Amygdala (tissue), 56 donors: ENCODE measurements at places on chromosomes 2 and 18.

- no peak for DNase-seq
Observed at GRCh38 chr2:54207666-54208195, 48.3 kb downstream of the TSPYL6 start.

- DNase-seq = no peak
Observed at GRCh38 chr2:120132190-120132589, 91.0 kb downstream of the TMEM185B start.

DNA sequence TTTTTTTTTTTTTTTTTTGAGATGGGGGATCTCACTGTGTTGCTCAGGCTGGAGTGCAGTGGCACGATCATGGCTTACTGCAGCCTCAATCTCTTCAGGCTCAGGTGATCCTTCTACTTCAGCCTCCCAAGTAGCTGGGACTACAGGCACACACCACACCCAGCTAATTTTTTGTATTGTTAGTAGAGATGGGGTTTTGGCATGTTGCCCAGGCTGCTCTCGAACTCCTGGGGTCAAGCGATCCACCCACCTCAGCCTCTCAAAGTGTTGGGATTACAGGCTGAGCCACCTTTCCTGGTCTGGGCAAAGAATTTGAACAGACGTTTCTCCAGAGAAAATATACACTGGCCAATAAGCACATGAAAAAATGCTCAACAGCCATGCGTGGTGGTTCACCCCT lies 2.9 kb upstream of the SNRNP200 start:
- no peak for DNase-seq

DNA sequence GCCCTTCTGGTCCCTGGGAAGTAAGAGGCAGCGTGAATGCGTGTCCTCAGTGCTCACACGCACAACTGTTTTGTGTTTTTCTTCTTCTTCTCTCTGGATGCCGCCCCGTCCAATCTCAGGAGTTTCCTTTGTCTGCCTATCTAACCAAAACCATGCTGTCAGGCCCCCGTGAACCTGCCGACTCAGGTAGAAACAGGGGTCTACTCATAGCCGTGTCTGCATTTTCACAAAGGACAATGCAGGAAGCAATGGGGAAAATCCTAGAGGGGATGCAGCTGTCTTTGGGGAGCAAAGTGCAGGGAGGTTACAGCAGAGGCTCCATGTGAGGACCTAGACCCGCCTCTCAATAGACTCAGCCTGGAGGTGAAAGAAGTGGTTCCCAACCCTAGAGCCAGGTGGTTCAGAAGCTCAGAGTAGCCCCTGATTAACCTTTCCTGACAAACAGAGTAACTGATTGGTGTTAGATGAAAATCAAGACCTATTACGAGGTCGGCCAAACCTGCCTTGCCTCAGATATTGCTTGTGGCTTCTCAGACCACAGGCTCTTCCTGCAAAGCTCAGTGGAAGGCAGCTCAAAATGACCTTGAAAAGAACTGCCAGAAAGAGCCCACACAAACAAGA lies 49.3 kb downstream of the CD226 start:
- DNase-seq = no peak

GRCh38 chr18:42893977-42894376 lies 221.5 kb downstream of the RIT2 start:
- DNase-seq = no peak

DNA sequence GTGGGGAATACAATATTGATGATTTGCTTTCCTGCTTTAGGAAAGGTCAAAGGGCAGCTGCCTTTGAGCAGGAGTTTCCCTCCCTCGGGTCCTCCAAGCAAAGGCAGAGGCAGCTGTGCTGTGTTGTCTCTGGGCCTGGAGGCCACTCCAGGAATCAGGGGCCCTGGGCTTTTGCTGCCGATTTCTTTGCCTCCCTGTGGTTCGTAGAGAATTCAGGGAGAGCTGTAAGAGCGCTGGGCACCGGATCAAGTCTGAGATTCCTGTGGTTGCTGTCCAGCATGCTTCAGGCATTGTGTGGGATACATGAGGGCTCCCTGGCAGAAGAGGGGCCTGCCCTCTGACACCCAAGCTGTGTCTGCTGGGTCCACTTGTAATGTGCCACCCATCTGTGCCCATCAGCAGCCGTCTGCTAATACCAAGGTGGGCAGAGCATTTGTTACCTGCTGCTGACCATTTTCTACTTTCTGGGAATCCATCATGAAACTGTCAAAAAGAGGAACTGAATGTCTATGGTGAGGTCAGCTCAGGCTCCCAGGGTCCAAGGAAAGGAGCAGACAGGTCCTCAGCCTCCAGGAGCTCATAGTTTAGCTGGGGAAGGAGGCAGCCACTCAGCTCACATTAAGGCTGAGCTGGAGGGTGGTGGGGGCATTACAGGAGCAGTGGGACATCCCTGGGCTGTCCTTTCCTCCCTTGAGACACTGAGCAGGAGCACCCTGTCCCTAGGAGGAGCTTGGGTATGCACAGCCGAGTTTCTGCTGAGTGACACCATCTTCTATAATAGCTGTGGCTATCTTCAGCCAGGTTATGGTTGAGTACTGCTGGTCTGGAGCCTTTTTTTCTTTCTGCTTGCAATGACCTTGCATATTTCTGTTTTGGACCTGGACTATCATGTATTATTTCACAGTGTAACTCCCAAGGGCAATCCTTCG lies 68.5 kb downstream of the CTIF start:
- DNase-seq = no peak

GRCh38 chr2:74002505-74003421 lies 18.1 kb downstream of the TET3 start:
- peak; percentile 83 for DNase-seq
